HT1080 (cell line): ENCODE measurements at places on chromosomes 1 and 21.
A peak's percentile ranks its signal among the peaks of the same experiment; 100 is the strongest.

DNA sequence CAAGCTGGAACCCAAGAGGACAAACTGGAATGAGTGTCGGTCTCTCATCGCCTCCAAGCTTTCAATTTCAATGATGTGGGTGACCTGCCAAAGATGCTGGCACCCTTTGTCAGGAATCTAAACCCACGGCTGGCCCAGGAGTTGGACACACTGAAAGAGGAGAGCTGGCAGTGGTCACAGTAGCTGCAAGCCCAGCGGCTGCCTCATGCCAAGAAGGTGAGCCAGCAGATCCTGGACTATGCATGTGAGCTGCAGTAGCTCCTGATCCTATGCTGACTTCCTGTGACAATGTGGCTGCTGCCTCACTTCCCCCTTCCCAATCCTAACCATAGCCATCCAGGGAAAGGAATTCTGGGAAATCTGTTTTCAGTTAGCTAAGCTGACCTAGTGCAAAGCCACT is 117.0 kb upstream of the VAV3 start:
- DNase-seq: peak; percentile 66

- DNase-seq: no peak
Measured at GRCh38 chr1:208007319-208007937, 96.5 kb upstream of the CD34 start.

DNA sequence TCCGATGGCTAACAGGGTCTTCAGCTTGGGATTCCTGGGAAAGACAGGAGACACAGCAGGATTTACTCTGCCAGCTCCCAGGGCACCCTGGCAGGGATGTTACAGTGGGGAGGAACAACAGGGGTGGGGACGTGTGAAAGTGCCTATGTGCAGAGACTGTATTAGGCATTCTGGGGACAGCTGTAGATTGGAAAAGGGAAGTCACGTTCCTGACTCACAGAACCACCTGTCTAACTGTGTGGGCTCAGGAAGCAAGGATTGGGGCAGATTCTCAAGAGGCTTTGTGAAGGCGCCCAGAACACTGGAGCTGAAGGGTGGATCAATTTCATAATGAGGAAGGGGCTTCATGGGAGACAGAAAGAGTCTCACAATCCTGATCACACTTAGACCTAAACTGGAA is 4.4 kb downstream of the CHIT1 start:
- DNase-seq: no peak

GRCh38 chr1:20533635-20534034 is 18.7 kb upstream of the FAM43B start:
- no peak for DNase-seq

GRCh38 chr1:111453706-111454105 is 4.4 kb downstream of the ATP5PB start:
- DNase-seq: no peak

- no peak for DNase-seq
Measured at GRCh38 chr1:96357141-96357765, 364.3 kb upstream of the PTBP2 start.

DNA sequence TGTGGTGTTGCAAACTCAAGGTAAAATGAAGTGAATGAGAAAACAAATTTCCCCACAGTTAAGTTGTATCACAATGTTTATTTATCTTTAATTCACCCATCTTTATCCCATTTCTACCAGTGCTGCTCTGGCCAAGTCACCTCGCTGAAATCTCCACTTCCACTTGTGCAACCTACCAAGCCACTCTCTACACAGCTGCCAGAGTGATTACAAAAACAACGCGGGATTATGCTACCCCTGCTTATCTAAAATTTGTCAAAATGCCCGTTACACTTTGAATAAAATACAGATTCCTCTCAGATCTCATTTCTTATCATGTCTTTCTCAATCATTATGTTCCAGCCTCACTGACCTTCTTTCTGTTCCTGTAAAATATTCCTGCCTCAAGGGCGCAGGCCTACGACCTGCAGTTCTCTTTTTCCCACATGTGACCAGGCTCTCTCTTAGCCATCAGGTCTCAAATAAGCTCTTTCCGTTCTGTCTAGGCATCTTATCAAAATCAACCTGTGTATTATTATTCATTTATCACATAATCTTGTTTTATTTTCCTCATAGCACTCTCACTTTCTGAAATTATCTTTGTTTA is 95.6 kb downstream of the NTMT2 start:
- DNase-seq: no peak

- no peak for DNase-seq
Measured at GRCh38 chr1:115839029-115839678, 1.8 kb downstream of the NHLH2 start.

DNA sequence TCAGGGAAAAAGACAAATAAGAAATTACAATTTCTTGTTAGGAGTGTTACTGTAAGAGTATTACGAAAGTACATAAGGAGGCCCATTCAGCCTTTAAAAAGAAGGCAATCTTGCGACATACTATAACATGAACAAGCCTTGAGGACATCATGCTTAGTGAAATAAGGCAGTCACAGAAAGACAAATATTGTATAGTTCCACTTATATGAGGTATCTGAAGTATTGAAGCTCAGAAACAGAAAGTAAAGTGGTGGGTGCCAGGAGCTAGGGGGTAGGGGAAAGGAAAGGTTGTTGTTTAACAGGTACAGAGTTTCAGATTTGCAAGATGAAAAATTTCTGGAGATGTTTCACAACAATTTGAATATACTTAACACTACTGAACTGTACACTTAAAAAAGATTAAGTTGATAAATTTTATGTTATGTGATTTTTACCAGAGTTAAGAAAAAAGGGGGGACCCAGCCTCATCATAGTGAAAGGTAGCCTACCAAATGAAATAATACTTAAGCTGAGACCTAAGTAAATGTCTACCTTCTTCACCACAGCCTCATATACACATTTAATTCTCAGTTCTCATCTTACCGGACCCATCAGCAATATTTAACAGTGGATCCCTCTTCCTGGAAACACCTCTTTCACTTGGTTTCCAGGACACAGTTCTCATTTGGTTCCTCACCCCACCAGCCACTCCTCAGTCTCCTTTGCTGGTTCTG is 19.5 kb downstream of the USP24 start:
- no peak for DNase-seq

DNA sequence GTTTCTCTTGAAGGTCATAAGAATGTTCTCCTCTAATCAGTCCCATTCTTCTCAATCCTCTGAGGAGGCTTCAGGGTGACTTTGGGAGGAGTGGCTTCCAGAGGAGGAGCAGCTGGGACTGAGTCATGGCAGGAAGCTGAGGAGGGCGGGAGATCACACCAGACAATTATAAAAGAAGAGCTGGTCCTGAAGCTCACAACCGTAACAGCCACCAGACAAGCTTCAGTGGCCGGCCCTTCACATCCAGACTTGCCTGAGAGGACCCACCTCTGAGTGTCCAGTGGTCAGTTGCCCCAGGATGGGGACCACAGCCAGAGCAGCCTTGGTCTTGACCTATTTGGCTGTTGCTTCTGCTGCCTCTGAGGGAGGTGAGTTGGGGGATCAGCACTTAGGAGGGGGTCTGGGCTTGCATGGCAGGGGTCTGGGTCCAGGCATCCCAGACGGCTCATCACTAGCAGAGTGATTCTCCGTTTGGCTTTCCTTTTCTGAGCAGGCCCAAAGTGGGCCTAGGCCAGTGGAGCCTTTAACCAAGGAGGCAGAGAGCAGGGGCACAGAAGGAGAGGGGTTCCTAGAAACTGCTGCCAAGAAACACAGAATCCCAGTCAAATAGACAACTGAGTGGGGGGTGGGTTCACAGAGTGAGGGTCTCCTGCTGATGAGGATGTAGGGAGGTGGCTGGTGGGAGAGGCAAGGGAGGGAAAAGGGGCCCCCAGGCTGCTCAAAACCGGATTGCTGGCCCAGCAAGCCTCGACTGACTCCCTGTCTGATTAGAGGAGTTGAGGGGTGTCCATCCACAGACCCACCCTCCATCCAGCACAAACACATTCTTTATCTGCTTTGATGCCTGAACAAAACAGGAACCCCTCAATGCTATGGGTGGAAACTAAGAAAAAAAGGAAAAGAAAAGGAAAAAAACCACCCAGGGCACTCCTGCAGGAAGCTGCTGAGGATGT is at the start of gene ECM1:
Gene ECM1, plus strand, starts transcription at position 198 of the 953 bp plus-strand sequence. Its CDS starts 101 bp downstream, at position 299.
- peak; percentile 88 for DNase-seq

DNA sequence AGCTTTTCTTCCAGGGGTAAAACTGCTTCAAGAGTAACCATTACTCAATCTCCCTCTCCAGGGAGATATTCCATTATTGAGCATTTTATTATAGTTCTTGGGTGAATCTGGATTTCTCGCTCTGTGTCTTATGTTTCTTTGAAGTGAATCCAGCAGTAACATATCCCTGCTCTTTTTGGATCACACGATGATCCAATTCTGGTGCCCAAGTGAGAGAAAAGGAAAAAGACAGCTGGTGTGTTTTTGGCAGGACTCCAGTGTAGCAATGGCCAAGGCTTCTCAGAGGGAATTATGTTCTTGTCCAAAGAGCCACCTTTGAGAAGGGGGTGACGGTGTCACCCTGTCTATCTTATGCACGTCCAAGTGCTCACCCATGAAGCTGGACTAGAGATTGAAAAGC is 140.3 kb upstream of the ERRFI1 start:
- no peak for DNase-seq

GRCh38 chr1:157241185-157241538 is 103.0 kb upstream of the ETV3 start:
- DNase-seq: no peak

DNA sequence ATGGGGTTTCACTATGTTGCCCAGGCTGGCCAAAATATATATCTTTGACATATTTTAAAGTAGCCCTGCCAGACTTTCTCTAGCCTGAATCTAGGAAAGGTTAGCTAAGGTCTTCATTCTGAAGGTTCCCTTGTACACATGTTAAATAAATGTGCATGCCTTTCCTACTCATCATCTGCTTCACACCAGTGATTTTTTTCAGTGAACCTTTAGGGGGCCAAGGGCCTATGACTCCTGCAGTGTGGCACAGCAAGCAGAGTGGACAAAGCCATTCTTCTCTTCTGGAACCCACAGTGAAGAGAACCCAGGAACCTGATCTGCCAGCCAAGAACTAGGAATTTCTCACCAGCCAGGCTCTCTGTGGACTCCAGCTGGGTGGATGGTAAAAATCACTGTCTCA is 22.9 kb downstream of the CBR1 start:
- no peak for DNase-seq

GRCh38 chr1:157302724-157303123 is 164.5 kb upstream of the ETV3 start:
- no peak for DNase-seq

DNA sequence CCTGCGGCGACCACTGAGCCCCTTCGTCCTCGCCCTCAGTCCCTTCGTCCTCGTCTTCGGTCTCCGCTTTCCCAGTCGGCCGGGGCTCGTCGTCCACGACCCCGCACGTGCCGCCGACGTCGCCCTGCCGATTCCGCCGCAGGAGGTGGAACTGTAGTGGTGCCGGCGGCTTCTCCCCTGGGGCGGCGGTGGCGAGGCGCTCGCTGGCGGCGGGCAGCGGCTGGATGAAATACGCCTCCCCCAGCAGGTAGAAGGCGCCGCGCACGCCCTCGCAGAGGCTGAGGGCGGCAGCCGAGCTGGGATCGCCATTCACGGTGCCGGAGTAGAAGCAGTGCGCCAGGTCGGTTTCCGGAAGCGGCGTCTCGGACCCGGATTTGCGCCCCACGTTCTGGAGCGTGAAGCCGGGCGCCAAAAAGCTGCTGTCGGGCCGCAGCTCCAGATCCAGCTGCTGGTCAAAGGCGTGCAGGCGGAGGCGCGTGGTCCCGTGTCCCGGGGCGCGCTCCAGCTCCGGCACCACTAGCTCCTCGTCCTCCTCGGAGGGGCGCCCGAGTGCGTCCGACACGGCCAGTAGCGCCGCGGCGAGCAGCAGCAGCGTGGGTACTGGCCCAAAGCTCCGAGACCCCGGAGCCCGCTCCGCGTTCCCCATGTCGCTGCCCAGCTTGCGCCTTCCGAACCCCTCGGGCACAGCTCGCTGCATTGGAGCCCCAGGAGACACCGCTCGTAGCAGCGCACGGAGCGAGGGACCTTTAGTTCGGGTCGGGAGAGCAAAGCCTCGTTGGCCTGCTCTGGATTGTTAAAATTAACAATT is 747 bp downstream of the ADAMTS1 start:
- no peak for DNase-seq

- DNase-seq: no peak
Measured at GRCh38 chr1:46607345-46608130, 3.5 kb upstream of the MKNK1 start.

DNA sequence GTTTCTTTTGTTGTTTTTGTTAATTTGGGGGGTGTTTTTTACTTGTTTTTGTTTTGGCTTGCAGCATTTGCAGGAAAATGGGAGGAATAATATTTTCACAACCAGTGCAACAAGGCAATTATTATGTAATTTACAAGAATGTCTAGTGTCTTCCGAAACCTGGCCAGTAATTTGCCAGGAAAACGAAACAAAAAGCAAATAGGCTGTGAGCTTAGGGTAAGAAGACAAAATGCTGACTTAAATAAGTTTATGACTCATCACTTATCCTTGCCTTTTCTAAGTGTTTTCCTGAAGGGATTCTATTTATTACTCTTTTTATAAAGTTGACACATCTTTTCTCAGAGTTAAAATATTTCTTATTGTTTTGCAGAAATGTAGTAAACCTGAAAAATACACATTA is 49.8 kb downstream of the KCNT2 start:
- DNase-seq: peak; percentile 62

GRCh38 chr1:245019910-245020486 is 134.8 kb upstream of the KIF26B start:
- no peak for DNase-seq

DNA sequence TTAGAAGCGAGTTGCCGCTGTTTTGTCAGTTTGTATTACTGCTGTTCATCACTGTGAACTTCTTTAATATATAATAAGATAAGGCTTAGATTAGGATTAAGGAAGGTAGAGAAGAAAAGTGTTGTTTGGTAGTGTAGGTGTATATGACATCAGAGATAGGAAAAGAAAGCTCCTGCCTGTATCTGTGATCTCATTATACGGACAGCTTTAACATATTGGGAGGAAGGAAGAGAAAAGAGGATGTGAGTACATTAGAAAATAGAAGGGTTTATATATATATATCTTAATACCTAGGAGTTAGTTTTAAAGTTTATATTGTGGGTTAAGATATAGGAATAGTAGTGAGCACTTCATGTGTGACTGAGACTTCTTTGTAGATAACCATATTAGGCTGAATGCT is 71.0 kb downstream of the RALGPS2 start:
- DNase-seq: no peak

- DNase-seq: no peak
Measured at GRCh38 chr1:192375306-192375705, 58.5 kb downstream of the RGS21 start.

DNA sequence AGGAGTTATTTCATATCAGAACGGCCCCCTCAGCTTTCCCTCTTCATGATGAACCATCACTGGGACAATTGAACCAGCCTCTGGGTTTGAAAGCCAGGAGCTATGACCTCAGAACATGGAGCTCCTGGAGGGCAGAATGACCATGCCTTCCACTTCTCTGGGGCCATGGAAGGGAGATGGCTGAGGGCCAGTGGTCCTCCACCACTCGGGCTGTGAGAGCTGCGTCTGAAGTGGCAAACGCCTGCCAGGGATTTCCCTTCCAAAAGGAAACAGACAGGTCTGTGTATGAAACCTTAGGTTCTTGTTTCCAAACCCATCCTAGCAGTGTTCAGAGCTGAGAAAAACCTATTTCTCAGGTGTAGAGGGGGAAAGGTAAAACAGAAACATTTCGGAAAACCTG is 22.5 kb downstream of the PKP1 start:
- DNase-seq: no peak
